ENCODE measurements at places on chromosomes 13 and 19.

GRCh38 chr19:41939861-41940730, 11.8 kb upstream of the ERFL start:
- DNase-seq: no peak

- no peak for DNase-seq
These were observed 31.5 kb downstream of the ABCC4 start for GRCh38 chr13:95269756-95270155.

DNA sequence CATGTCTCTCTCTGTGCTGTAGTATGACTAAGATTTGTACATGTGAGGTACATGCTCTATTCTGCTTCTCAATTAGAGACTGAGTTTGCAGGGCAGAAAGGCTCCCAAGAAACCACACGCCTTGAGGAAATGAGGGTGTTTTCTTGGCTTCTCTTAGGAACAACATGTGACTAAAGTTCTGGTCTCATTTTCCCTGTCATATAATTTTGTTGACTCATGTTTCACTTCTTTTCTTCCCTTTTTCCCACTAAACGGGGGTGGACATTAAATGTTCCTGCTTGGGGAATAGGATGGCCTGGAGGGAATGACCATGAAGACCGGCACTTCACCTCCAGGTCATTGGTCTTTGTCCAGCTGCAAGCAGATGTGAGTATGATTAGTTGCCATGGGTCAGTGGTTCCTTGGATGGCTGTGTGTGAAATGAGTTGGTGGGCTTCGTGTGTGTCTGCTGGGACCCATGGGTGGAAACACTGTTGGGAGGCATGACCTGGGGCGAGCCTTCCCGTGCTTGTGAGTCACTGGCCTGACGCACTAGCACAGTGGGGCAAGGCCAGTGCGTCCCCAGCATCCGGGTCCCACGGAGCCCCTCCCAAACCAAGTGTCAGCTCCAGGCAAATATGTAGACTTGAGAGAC, 56.6 kb downstream of the COL4A1 start:
- no peak for DNase-seq

DNA sequence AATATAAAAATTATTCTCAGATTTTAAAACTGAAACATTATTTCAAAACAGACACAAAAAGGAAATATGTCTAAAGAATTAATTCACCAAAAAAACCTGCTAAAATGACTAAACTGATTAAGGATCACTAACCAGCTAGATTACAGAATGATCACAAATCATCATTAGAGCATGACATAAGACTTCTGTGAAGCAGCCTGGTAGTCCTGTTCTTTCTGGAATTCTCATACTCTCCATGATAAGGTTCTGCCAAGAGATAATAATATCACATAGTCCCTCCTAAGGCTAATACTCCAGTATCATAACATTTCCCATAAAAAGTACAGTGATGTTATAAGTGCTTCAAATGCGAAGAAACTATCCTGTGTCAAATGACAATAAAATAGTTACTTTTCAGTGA, 1814.9 kb downstream of the SLITRK5 start:
- no peak for DNase-seq

DNA sequence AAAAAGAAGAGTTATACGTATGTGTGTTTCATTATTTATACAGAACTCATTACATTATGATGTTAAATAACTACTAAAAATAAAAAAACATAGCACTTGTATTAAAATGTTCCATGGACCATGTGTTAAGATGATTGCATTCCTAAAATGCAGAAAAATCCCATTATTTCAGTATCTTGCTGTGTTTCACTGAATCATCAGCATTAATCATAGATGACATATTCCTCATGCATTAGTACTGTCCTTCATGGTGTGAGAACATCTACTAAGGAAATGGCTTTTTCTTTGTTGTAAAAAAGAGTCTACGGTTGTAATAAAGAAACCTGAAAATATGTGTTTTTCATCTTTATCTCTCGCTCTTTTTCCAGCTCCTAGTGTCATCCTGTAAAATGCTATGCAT, 416.5 kb downstream of the FGF14 start:
- DNase-seq: no peak

DNA sequence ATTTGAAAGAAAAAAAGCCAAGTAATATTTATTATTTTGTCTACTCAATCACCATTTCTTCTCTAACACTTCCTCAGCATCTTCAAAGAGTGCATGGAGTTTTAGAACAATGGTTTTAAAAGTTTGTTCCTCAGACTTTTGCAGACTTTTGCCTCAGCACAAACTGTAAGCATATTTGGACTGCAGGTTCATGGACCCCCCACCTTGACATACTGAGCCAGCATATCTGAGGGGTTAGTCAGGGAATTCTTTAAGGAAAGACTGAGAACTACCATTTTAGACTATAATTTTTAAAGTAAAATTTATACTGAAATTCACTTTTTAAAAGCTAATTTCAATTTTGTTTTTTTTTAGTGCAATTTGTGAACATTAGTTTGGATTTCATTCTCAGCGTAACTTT, 1676.8 kb upstream of the PCDH20 start:
- DNase-seq: no peak

- no peak for DNase-seq
These were observed 932 bp upstream of the TRAPPC2B start for GRCh38 chr19:57362419-57362818.

GRCh38 chr19:32471811-32472210, 66.2 kb downstream of the DPY19L3 start:
- no peak for DNase-seq

DNA sequence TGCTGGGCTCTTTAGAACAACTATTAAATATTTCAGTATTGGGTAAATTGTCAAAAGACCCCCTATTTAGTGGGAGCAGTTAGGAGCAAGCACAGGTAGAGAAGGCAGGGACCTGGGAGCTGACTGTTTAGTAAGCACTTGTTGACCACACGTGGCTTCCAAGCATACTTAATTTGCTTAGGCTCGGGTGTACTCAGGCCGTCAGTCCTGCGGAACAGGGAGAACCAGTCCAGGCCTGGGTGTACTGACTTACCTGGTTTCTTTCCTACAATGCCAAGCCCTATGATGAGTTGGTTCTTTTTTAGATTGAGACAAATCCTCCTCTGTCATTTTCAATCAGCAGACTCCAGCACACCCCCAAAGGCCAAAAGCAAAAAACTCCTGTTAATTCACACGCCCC, 90.0 kb downstream of the WDFY2 start:
- no peak for DNase-seq

- DNase-seq: no peak
These were observed 51.6 kb upstream of the EHD2 start for GRCh38 chr19:47661611-47662010.

DNA sequence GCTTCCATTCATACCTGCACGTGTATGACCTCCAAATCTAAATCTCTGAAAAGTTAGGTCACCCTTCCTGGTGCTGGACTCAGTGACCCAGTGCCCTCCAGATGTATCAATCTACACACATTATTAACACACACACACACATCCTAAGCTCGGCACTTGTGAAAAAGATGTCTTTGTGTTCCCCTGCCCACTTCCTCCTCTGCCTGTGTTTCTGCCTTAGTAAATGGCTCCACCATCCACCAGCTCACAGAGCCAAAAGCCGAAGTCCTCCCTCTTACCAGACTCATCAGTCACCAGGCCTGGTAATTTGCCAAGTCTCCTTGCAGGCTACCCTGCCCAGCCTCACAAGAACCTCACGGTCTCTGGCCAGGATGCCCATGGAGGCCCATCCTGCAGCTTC, 131.5 kb downstream of the SHISA2 start:
- DNase-seq: no peak

GRCh38 chr13:43650882-43651281, 135.9 kb downstream of the ENOX1 start:
- DNase-seq: no peak

GRCh38 chr13:47480951-47481350, 520.1 kb downstream of the SUCLA2 start:
- DNase-seq: no peak

GRCh38 chr13:23433171-23434153, at the start of gene SACS:
SACS (minus strand) TSS chr13:23433702; CDS start chr13:23411239, 22,463 bp downstream.
- DNase-seq: peak; percentile 43

DNA sequence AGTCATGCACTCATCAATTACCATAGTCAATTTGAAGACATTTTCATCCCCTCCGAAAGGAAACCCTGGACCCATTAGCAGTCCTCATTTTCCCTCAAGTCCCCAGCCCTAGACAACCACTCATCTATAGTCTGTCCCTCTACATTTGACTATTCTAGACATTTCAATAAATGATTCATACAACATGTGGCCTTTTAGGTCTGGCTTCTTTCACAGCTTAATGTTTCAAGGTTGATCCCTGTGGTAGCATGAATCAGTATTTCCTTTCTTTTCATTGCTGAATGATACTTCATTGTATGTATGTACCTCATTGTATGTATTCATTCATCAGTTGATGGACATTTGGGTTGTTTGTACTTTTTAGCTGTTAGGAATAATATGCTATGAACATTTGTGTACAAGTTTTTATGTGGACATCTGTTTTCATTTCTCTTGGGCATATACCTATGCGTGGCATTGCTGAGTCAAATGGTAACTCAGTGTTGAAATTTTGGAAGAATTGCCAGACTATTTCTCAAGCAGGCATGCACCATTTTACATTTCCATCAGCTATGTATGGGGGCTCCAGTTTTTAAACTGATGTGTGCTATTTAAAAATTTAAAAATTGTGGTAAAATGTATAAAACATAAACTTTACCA, 18.4 kb downstream of the SPATA13 start:
- no peak for DNase-seq

DNA sequence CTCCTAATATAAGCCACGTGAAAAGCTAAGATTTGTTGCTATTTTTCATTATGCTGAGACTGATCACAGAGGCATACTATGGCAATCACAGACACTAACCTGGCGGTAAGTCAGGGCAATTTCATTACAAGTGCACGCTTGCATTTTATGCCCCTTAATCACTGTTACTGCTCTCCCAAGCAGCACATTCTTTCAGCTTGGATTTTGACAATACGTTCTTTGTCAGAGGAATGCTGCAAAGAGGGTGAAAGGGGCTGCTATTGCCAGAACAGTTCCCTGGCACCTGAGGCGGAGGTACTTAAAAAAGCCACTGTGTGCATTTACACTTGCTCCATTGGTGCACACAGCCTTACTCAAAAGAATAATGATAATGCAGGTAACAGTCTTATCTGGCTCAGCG, 346.6 kb downstream of the RFC3 start:
- no peak for DNase-seq

GRCh38 chr19:31314849-31315629, 34.2 kb downstream of the TSHZ3 start:
- DNase-seq: peak; percentile 11

- DNase-seq: peak; percentile 69
These were observed 958 bp downstream of the CA11 start for GRCh38 chr19:48644839-48645619.

DNA sequence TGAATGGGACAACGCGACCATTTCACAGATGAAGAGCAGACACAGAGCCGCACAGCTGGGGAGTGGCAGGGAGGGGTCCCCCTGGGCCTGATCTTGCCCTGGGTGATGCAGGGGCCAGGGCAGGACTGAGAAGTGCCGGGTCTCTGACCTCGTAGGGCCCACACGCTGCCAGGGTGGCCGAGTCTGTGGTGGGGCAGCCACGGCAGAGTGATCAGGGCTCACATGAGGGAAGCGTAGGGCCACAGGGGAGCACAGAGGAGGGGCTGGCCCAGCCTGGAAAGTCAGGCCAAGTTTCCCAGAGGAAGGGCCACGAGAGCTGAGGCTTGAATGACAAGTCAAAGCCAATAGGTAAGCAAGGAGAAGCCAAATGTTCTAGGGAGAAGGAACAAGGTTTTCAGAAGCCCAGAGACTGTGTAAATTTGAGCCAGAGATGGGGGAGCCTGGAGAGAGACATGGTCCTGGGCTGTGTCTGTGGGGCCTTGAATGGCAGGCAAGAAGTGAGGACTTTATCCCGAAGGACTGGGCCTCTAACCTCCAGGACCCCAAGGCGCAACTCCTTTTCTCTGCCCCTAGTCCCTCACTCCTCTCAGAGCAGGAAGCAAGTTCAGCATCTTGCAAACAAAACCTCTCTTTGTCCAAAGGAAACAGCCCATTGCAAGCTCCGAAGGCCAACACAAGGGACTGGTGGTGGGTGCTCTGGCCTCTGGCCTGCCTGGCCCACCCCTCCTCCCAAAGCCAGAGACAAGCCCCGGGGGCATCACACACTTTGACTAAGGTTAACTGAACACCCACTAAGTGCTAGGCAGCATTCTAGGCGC, 31.7 kb upstream of the FXYD3 start:
- no peak for DNase-seq

DNA sequence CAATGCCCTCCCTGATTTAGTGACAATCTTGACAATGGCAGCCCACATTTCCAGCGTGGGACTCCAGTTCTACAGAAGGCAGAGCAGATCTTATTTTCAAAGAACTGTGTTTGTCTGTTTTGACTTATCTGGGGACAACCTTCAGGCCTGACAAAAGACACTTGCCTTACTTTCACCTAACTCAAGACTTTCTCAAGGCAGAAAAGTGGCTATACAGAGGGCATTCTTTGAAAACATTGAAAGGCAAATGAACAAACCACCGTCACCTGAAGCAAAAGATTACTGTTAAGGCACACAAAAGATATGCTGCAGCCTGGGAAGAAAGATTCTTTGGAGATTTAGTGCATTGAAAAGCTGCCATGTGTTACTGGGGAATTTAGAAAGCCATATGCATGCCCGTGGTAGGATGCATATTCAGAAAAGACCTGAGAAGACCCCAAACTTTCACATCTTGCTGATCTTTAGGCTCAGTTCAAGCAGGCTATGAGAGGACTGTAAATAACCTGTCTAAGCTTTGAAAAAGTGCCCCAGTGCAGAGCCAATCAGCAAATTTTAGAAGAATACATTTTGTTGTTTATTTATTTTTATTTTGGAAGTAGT, 82.8 kb downstream of the TSC22D1 start:
- no peak for DNase-seq

GRCh38 chr19:29411113-29411581, 114.6 kb upstream of the VSTM2B start:
- DNase-seq: no peak

GRCh38 chr19:46213156-46213555, 16.4 kb upstream of the IGFL1 start:
- no peak for DNase-seq

All from endothelial cell (in vitro differentiated cells).